ENCODE measurements at places on chromosomes 6 and 20.

DNA sequence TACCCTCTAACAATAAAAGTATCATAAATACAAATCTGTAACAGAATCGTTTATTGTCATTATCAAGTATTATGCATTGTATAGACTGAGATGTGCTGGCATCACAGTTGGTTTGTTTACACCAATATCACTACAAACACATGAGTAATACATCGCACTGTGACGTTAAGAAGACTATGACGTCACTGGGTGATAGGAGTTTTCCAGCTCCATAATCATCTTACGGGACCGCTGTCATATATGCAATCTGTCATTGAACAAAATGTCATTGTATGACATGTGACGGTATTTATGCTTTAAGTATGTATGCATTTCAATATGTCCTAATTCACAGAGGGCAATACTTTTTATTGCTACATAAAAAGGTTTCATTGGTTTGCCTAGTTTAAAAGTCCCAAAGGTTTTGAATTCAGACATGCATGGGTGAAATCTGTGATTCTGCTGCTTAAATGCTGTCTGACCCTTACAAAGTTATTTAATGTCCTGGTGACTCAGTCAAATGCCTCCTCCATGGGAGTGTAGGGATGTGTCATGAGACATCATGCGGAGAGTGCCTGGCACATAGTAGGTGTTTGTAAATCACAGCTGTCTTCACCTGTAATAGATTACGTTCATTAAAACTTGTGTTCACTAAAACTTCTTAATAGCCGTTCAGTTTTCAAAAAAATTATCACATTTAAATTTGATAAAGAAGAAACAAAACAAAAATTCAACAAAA lies 160.7 kb upstream of the PDE10A start:
- DNase-seq: no peak

DNA sequence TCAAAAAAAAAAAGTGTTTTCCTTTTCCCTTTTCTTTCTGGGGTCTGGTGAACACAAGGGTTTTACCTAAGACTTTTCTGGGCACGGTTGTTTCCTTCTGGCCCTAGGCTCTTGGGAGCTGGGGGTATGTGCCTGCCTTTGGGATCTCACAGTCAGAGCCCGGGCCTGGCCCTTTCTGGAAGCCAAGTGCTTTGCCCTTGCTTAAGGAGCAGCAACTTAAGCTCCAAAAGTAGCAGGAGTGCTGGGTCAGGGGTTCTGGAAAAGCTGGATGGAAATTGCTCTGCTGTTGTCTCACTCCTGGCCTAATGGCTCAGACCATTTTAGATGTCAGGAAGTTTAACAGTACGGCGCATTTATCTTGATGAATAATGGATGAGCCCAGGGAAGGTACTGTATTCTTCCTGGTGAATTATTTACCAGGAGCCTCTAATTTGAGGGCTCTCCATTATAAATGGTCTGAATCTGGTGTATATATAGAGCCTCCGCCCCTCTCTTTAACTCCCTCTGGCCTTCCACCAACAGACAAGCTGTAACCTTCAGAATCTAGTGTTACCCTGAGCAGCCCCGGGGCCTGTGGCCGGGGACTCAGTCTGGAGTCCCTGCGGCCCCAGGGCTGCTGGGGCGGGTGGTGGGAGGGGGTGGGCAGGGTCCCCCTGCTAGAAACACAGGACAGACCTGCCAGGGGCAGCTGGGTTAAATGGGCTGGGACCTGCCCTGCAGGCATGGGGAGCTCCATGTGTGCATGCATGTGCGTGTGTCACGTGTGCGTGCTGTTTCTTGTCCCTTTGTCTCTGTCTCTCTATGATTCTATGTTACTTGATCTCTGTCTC lies 37.5 kb downstream of the PTK7 start:
- DNase-seq: no peak

DNA sequence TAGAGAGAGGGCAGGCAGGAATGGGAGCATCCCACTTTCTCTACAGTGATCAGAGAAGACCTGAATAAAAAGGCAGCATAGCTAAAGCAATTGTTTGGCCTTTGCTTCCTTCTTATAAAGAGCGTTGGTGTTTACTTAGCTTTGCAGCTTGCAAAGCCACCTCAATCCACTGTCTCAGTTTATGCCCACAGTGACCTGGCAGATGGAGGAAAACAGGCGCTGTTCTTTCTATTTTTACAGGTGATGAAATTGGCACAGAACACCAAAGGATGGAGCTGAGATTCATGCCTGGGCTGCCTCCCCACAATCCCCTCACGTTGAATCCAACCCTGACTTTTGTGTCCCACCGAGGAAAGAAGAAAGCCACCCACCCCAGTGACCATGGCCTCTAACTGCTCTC lies 130.5 kb downstream of the TTLL2 start:
- no peak for DNase-seq

- no peak for DNase-seq
Observed at GRCh38 chr6:166203003-166203640, 35.5 kb upstream of the TBXT start.

DNA sequence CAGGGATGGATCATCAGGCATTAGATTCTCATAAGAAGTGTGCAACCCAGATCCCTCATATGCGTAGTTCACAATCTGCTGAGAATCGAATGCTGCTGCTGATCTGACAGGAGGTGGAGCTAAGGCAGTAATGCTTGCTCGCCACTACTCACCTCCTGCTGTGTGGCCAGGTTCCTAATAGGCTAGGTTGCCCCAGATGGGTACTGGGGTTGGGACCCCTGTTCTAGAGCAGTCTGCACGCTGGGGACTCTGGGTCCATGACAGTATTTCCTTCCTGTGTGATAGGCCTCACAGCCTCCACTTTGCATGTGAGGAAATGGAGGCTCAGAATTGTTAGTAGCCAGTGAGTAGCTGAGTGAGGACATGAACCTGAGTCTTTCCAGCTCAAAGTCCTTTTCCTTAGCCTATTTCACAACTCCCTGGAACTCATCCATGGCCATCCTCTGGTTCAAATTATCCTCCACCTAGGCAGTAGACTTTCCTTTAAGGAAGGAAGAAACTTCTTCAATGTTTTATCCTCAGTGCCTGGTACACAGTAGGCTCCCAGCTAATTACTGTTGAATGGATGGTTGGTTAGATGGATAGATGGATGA lies 117.2 kb downstream of the SYCP2 start:
- no peak for DNase-seq

DNA sequence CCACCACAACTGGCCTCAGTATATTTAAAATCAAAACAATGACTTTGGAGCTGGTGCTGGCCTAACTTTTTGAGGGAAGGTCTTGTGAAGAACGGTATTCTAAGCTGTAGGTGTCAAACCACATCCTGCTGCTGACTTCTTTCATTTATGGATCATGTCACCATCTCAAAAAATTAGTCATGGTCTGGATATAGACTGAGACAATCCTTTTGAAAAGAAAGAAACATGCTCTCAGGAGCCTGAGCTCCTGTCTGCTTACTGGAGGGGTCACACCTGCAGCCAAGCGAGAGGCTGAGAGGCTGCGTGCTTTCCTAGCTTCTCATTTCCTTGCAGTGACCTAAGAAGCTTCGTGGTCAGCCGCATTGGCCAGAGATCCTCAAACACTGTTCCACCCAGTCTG lies 55.2 kb downstream of the TIAM2 start:
- no peak for DNase-seq

DNA sequence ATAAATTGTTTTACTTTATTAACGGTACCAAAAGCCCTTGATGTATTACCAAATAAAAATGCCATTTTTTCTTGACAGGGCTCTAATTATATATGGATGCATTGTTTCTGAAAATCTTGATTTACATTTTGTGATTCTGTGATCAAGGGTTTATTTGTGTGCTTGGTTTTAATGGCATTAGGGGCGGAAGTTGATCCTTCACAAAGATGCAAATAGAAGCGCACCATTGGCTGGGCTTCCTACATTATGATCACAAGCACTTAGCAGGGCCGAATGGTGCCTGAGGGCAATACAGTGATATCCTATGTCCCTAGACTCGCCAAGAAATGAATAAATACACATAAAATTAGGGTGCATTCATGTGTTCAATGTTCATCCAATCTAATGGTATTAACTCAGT lies 172.9 kb upstream of the UST start:
- no peak for DNase-seq

GRCh38 chr6:134882426-134883038 lies 67.4 kb downstream of the ALDH8A1 start:
- DNase-seq: no peak

- no peak for DNase-seq
Observed at GRCh38 chr6:47992809-47993208, 118.2 kb downstream of the PTCHD4 start.

DNA sequence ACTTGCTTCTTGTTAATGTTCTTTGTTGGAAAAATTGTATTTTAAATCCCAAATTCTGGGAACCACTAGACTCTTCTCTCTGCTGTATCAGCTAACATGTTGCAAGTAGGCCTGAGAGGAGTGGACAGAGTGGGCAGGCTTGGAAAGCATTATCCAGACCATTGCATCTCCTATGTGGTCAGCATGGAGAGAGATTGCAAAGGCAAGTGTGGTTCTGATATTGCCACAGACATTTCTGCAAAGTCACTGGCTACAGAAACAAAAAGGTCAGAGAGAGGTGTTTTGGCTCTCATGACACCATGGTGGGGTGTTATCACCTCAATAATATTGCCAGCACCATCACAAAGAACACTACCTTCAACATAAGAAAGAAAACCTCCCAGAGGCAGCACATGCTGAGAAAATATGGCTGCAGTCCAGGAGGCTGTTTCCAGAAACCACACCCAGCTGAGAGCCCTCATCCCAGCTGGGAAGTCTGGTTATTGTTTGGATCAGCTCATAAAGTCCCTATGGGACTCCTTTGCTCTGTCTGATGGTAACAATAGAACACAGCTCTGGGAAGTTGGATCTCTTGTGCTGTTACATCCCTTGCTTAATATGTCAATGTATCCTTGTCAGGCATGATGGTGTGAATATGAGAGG lies 78.2 kb upstream of the TBX18 start:
- DNase-seq: no peak

DNA sequence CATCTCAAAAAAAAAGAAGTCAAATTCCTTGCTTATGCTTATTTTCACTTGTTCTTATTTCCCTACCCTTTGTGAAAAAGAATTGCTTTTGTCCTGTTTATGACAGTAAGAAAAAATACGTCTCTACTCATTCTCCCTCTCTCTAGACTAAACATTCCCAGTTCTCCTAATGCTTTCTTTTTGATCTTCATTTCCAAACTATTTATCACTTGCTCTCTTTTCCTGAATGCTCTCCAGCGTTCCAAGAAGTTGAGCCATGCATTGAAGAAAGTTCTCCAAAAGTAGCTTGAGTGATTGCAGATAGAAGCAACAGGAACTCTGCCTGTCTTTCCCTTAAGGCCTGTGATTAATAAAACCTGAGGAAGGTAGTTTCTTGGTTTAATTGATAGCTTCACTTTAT lies 53.1 kb upstream of the TMEM170B start:
- no peak for DNase-seq

GRCh38 chr6:139587469-139587868 lies 213.0 kb upstream of the CITED2 start:
- DNase-seq: no peak

GRCh38 chr20:38607351-38607750 lies 5.7 kb downstream of the ARHGAP40 start:
- no peak for DNase-seq

DNA sequence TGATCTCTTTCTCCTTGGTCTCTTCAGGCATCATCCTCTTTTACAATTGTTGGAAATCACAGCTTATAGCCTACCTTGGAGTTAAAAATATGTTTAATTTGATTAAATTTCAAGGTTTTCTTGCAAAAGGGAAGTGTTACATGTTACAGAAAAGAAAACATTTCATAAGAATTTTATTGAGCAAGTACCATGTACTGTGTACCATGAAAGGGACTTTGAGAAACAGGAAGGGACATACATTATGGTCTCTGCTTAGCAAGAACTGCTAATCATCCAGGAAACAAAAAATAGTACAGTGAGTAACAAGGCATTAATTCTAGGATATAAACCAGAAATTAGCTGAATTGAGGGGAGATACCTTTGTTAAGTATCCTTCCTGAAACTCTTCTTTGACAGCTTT lies 145.3 kb upstream of the SPACA1 start:
- no peak for DNase-seq

- no peak for DNase-seq
Observed at GRCh38 chr20:62831854-62832211, 15.0 kb downstream of the COL9A3 start.

DNA sequence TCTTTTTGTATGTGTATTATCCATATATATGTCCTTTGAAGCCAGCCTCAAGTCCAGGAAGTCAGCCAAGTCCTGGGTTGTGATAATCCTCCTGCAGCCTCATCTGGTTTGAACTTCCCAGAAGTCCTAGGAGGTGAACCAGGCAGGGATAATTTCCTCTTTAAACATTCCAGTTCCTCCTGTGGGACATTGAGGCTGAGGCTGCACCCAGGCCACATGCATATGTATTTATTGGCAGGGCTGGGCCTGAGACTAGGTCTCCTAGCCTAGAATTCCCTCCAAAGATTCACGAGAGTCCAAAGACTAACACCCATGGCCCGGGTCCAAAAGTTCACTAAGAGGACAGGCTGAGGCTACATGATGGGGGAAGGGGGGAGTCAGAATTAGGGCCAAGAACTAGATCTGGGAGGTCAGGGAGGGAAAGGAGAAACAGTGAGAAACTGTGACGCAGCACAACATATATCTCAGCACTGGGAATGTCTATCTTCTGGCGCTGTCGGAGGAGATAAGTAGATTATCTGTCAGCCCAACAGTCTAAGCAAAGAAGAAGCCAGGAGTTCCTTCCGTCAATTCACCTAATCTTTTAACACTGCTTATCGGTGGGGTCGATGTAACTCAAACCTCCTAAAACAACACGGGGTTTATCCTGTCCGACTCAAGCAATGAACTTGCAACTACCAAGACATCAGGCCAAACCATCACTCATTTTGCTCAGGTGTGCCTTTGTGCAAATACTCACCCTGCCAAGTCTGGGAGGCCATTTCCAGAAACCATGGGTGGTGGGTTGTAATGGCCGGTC lies 43.3 kb downstream of the SNX5 start:
- no peak for DNase-seq

GRCh38 chr6:135814043-135814442 lies 37.5 kb upstream of the PDE7B start:
- no peak for DNase-seq

DNA sequence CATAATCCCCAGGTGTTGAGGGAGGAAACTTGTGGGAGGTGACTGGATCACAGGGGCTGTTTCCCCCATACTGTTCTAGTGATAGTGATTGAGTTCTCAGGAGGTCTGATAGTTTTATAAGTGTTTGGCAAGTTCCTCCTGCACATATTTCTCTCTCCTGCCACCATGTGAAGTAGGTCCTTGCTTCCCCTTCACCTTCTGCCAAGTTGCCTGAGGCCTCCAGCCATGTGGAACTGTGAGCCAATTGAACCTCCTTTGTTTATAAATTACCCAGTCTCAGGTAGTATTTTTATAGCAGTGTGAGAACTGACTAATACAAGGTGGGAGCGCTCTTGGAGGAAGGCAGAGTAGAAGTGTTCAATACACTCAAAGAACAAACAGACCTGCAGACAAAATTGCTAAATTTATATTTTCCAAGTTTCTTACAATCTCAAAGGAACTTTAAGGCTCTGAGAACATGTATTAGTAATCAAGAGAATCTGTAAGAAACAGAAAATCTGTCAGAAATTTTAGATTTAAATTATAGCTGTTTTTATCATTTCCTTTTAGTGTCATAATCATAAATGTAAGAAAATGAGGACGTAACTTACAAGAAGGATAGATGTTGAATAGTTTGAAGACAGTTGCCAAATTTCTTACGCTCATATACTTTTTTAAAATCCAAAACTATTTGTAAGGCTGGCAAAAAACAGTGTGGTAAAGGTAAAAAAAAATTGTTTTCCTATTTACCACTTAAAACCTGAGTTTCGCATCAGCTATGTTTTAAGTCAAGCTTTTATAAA lies 77.7 kb downstream of the ASCC3 start:
- DNase-seq: no peak

GRCh38 chr6:56643379-56644089 lies 845 bp upstream of the DST start:
- no peak for DNase-seq

Data from stimulated activated CD8-positive, alpha-beta memory T cell treated with anti-CD3 and anti-CD28 coated beads, Interleukin-7, amount 100 ng/mL, for 1 hour (primary cell).